Brain (organoid and tissue), 16 donors: ENCODE measurements at places on chromosomes 1 and 21.

- peak; percentile 32 for DNase-seq
Measured at GRCh38 chr1:180927348-180927747, 14.7 kb downstream of the KIAA1614 start.

- no peak for DNase-seq
Measured at GRCh38 chr1:39969048-39969447, 14.1 kb downstream of the MFSD2A start.

GRCh38 chr1:197485790-197486189 lies 217.7 kb downstream of the CRB1 start:
- DNase-seq: no peak

GRCh38 chr1:119773711-119774241 lies 5.1 kb upstream of the HMGCS2 start:
- no peak for DNase-seq

GRCh38 chr1:156376146-156376545 lies 7.1 kb downstream of the RHBG start:
- no peak for DNase-seq

DNA sequence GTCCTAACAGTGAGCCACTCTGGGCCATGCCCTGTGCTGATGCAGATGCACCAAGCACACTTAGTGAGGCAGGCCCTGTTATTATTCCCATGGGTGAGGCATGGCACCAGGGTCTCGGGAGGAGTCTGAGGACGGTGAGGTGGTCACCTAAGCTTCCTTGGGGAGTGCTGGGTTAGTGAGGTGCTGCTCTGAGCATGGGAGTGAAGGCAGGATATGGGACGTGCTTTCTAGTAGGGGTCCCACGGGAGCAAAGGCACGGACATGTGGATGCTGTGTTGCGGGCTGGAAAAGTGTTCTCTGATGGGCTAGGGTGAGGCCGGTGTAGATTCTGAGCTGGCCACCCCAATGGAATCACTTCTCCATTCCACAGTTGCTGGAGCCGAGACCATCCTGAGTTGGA lies 77.5 kb upstream of the CSF3R start:
- DNase-seq: no peak

DNA sequence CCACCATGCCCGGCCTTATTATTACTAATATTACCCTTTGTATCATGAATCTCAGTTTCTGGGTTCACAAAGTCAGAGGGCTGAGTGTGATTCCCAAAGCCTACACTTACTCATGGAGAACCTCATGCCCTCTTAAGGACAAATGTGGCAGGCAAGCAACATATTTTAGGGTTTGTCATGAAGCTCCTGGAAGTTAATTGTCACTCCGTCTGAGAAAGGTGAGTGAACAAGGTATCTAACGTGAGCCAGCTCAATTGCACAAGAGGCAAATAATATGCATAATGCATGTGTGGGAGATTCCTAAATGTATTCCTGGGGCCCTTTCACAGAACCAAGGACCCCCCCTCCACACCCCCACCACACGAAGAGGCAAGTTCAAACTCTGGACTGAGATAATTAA lies 10.1 kb upstream of the TIAM1 start:
- DNase-seq: no peak

DNA sequence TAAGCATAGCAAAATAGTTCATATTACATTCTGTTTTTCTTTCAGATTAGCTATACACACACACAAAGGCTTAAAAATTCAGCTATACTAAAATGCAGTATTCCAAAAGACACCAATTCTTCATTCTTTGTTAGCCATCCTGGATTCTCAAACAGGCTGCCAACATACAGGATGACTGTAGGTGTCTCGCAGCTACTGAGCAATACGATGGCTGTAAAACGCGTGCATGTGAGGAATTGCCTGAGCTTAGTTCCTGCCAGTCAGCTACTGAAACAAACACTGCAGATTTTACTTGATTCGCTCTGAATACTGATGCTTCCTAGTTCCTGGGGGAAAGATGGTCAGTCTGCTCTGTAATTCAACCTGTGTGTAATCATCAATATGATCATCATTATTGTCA lies 24.7 kb upstream of the HMGN1 start:
- peak; percentile 77 for DNase-seq

DNA sequence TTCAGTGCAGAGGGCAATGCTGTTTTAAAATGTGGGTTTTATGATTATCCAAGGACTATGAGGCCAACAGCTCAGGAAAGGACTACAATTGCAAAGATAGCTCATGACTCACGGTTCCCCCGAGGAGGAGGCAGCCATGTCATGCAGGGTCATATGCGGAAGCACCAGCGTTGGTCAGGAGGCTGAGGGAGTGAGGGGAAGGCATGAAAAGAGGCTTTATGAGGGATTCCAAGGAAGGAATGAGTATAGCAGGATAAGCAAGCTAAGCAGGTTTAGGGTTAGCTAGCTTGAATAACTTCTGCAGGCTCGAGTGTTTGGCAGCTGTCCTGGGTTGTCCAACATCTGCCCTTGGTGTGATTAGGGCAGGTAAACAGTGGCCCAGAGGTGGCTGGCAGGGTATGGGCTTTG lies 495.1 kb downstream of the SETD4 start:
- DNase-seq: no peak

- no peak for DNase-seq
Measured at GRCh38 chr1:83918688-83919285, 80.1 kb downstream of the TTLL7 start.

GRCh38 chr1:89523572-89524368 lies 859 bp upstream of the LRRC8B start:
- DNase-seq: peak; percentile 74

DNA sequence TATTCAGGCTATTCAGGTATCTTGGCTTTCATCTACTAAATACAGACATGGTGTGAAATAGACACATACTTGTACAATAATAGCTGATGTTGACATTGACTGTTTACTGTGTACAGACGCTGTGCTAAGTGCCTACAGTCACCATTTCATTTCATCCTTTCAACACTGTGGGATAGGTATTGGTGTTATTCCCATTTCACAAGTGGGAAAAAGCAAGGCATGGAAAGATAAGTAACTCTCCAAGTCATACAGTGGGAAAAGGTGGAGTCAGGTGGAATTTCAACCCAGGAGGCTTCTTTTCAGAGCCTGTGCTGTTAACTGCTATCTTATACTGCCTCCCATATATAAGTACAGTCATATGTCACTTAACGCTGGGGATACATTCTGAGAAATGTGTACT lies 49.6 kb upstream of the ATP1A1 start:
- no peak for DNase-seq

DNA sequence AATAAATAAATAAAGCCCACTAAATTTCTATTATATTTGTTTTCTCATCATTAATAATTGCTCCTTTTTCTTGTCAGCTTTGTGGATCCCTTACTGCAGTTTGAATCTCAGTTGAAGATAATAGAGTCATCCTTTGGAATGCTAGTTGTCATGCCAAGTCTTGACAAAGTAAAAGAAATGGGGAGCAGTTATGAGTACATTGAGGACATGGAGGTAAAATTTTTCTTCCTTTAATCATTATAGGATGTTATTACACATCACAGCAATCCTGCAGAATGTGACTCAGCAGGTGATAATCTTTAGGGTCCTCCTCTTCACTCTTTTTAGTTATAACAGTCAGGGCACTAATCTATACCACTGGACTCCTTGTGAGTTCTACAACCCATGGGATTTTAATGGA lies 24.1 kb downstream of the MROH9 start:
- no peak for DNase-seq

DNA sequence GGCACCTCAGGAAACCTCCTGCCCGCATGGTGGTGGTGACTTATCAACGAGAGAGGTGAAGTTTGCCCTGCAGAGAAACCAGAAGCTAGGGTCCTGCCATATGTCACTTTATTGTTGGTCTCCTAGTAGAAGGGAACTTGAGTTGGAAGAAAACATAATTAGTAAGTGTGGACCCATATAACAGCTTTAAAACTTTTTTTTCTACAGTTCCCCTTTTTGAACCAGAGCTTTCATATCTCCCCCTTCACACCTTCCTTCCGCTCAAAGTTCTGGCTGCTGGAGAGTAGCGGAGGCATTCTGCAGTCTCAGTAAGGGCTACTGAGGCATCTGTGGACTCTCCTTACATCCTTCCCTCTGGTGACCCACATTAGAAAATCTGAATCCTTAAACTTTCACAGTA lies 48.9 kb downstream of the PHC2 start:
- no peak for DNase-seq

GRCh38 chr1:200282497-200283122 lies 127.2 kb downstream of the ZNF281 start:
- DNase-seq: no peak

GRCh38 chr1:71135571-71135970 lies 54.7 kb upstream of the ZRANB2 start:
- DNase-seq: no peak

DNA sequence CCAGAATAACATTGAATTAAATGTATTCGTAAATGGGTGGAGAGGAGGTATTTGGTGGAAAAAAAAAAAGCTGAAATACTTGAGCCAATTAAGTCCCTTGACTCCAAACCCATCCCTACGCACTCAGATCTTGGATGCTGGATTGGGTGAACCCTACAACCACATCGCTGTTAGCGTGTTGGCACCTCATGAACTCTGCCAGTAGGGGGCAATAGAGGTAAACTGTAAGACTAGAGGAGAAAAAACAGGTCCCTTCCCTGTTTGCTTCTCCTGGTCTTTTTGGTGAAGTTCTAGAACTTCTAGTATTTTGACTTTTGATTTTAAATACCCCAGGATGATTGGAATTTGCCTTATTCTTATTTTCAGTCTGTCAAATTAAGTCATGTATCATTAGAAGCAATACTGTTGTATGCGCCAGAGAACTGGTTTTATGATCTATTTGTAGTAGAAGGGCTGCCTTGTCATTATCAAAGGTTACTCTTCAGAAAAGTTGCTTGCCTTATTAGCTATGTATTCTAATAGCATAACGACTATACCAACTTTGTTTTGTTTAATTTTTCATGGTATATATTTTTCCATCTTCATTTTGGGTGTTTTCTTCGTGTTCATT lies 1.9 kb upstream of the OR13G1 start:
- DNase-seq: peak; percentile 58

GRCh38 chr21:16789636-16790035 lies 723.2 kb upstream of the CXADR start:
- DNase-seq: no peak

DNA sequence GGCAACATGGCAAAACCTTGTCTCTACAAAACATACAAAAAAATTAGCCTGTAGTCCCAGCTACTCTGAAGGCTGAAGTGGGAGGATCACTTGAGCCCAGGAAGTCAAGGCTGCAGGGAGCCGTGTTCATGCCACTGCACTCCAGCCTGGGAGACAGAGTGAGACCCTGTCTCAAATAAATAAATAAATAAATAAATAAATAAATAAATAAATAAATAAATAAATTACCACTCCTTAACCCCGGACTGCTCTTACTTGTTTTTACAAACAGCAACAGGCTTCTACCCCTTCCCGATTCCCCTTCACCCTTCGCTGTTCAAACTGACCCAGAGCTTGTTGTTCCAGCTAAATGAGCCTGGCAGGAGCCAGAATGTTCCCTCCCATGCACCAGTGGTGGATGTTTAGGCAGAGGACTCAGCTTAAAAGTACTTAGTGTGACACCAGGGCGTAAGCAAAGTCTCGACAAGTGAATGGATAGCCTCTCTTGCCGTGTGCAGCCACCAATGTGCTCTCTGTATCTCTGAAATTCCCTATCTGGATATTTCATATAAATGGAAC lies 21.5 kb upstream of the PADI3 start:
- no peak for DNase-seq

- no peak for DNase-seq
Measured at GRCh38 chr1:223547316-223548114, 118.0 kb downstream of the CAPN8 start.

DNA sequence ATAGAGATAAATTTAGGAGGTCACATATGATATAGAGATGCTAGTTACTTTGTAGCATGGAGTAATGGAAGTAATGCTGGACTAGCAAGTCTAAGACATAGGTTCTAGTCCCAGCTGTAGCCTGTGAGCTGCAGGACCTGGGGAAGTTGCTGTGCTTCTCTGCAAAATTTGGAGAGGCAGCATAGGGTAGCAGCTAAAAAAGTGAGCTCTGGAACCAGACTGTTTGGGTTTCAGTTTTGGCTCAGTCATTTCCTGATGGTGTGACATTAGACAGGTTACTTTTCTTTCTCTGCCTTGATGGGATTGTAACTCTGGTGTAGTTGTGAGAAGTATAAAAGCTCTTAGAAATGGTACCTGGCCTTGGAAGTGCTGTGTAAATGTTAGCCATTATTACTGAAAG lies 3.3 kb downstream of the METTL13 start:
- DNase-seq: no peak

DNA sequence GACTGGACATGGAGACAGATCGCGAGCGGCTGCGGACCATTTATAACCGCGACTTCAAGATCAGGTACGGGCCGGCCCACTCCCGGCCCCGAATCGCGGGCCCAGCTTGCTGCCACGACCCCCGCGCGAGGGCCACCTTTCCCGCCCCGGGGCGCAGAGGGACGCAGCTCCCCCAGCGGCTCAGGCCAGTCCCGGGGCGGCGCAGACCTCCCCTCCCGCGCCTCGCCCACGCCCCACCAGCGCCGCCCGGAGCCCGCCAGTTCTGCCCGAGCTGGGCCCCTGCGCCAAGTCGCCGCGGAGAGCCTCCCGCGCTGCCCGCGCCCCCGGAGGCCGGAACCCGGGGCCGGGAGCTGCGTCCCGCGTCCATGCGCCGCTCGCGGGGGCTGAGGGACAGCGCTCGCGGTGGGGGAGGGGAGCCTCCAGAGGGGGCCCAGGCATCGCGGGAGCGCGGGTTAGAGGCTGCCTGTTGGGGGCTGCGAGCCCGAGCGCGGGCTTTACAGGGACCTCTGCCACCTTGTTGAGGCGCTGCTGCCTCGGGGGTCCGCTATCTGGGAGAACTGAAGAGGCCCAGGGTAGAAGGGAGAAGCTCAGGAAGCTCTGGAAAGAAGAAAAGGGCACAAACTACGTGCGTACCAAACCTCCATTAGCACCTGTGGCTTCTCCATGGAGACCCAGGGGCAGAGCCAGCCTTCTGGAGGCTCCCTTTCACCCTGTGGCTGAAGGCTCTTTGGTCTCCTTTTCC lies 698 bp downstream of the MOV10 start:
- peak; percentile 43 for DNase-seq

- DNase-seq: no peak
Measured at GRCh38 chr1:216498277-216498676, 75.0 kb upstream of the USH2A start.

- DNase-seq: peak; percentile 26
Measured at GRCh38 chr1:177646757-177647730, 322.8 kb downstream of the SEC16B start.

- DNase-seq: no peak
Measured at GRCh38 chr21:42229676-42230075, 10.7 kb downstream of the ABCG1 start.

GRCh38 chr1:159890390-159890789 lies 9.6 kb downstream of the CFAP45 start:
- DNase-seq: no peak

- no peak for DNase-seq
Measured at GRCh38 chr1:40799351-40799867, 15.8 kb downstream of the KCNQ4 start.
